ENCODE measurements at places on chromosomes 2 and 18.

DNA sequence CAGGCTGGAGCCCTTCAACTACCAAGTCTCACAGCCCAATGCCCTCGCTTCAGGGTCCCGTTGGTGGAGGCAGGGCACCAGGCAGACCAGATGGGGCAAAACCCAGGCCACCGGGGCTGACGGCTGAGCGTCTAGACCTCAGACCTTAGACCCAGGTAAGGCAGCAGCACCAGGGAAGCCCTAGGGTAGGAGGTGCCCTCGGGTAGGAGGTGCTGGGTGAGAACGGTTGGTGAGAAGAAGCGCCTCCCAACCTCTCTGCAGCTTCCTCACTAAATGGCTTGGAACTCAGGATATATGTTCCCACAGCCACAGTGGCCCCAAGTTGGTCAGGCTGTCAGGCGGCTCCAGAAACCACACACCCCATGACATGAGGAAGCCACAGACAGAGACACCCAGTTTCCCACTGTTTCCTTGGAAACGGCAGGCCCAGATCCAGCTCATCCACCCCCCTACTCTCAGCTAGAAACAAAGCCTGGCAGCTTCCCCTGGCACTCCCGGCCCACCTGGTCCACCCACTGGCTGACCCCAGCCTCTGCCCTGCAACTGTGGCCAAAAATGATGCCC is 13.1 kb upstream of the MLPH start:
- no peaks in the 10 kb centered on the region for H3K36me3 ChIP-seq
- no peak overlapping the region for H3K4me3 ChIP-seq
- H3K27me3 ChIP-seq, result no peaks in the 10 kb centered on the region

- no peaks in the 10 kb centered on the region for H3K4me1 ChIP-seq
- DNase-seq, result no peak
- no peaks in the 10 kb centered on the region for H3K27me3 ChIP-seq
- no peak overlapping the region for H3K4me3 ChIP-seq
- no peak overlapping the region for H3K27ac ChIP-seq
These were observed 639.3 kb downstream of the ADCYAP1 start for GRCh38 chr18:1544016-1544415.

DNA sequence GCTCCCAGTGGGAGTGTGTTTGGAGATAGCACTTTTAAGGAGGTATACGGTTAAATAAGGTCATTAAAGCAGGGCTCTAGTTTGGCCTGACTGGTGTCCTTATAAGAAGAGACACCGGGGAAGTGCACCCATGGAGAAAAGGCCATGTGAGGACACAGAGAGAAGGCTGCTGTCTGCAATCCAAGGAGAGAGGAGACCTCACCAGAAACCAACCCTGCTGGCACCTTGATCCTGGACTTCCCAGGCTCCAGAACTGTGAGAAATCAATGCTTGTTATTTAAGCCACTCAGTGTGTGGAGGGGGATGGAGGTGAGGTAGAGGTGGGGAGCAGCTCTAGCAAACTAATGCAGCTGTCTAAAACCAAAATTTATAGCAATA is 62.0 kb downstream of the RPL31 start:
- no peaks in the 10 kb centered on the region for H3K36me3 ChIP-seq
- no peak overlapping the region for H3K27ac ChIP-seq
- no peak overlapping the region for H3K4me3 ChIP-seq
- H3K4me1 ChIP-seq, result no peaks in the 10 kb centered on the region
- H3K27me3 ChIP-seq, result no peaks in the 10 kb centered on the region
- DNase-seq, result no peak

- no peaks in the 10 kb centered on the region for H3K36me3 ChIP-seq
- no peak for DNase-seq
- H3K27ac ChIP-seq, result no peak overlapping the region
- no peaks in the 10 kb centered on the region for H3K4me1 ChIP-seq
- H3K27me3 ChIP-seq, result no peaks in the 10 kb centered on the region
- no peak overlapping the region for H3K4me3 ChIP-seq
These were observed 78.0 kb upstream of the SH3BP4 start for GRCh38 chr2:234873828-234874173.

GRCh38 chr18:58572680-58573079 is 56.2 kb downstream of the ALPK2 start:
- no peaks in the 10 kb centered on the region for H3K27me3 ChIP-seq
- DNase-seq, result no peak
- no peak overlapping the region for H3K4me3 ChIP-seq
- no peaks in the 10 kb centered on the region for H3K36me3 ChIP-seq
- H3K27ac ChIP-seq, result no peak overlapping the region
- no peaks in the 10 kb centered on the region for H3K4me1 ChIP-seq

DNA sequence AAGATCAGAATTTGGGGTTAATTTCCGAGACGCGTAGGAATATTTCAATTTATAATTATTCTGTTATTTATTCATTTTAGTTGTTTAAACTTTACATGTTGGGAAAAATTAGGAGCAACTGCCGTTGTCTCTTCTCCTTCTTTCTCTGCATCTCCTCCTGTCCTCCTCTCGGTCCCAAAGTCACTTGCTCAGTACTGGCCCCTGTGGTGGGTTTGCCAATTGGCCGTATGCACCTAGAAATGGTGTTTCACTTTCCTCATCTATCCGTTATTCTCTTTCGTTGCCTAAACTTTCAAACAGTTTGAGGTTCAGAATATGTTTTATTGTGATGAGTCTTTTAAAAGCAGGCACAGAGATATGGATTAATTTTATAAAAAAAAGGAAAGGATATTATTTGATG is 517.9 kb downstream of the PLCL1 start:
- H3K4me1 ChIP-seq, result peaks cover 16% of the 10 kb centered on the region
- H3K27me3 ChIP-seq, result peaks cover 90% of the 10 kb centered on the region
- no peak overlapping the region for H3K4me3 ChIP-seq
- H3K36me3 ChIP-seq, result no peaks in the 10 kb centered on the region
- DNase-seq, result no peak

GRCh38 chr2:240372101-240372500 is 63.4 kb upstream of the GPC1 start:
- DNase-seq, result no peak
- H3K4me1 ChIP-seq, result no peaks in the 10 kb centered on the region
- no peak overlapping the region for H3K4me3 ChIP-seq

DNA sequence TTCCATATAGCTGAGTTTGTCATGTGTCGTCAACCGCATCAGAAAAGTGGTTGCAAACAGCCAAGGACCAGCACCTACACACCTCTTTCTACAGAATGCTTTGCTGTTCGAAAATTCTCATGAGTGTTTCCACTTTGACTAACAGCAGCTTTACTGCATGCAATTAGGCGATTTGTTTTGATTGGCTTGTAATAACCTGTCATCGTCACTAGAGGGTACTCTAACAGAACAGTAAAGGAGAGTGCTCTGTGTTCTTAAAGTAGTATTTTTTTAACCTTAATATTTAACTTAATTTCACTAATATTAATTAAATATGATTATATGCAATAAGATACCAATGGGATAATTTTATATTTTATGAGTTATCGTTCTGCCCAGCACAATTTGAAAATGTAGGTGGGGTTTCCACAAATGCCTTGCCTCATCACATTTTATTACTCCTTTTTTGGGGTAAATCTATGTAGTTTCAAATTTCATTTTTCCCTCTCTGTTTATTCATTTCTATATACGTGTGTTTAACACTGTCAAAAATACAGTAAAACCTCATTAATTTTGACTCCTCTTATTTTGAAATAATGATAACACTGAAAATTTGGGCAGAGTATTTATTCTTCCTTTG is 502.2 kb downstream of the NRXN1 start:
- H3K4me1 ChIP-seq, result no peaks in the 10 kb centered on the region
- H3K27me3 ChIP-seq, result no peaks in the 10 kb centered on the region
- H3K4me3 ChIP-seq, result no peak overlapping the region

- H3K4me3 ChIP-seq, result peak overlapping the region; percentile 85
- H3K4me1 ChIP-seq, result peaks cover 19% of the 10 kb centered on the region
- peak overlapping the region; percentile 75 for H3K27ac ChIP-seq
- peak; percentile 24 for DNase-seq
- no peaks in the 10 kb centered on the region for H3K27me3 ChIP-seq
These were observed 909 bp downstream of the TGFA start for GRCh38 chr2:70552501-70553333.

DNA sequence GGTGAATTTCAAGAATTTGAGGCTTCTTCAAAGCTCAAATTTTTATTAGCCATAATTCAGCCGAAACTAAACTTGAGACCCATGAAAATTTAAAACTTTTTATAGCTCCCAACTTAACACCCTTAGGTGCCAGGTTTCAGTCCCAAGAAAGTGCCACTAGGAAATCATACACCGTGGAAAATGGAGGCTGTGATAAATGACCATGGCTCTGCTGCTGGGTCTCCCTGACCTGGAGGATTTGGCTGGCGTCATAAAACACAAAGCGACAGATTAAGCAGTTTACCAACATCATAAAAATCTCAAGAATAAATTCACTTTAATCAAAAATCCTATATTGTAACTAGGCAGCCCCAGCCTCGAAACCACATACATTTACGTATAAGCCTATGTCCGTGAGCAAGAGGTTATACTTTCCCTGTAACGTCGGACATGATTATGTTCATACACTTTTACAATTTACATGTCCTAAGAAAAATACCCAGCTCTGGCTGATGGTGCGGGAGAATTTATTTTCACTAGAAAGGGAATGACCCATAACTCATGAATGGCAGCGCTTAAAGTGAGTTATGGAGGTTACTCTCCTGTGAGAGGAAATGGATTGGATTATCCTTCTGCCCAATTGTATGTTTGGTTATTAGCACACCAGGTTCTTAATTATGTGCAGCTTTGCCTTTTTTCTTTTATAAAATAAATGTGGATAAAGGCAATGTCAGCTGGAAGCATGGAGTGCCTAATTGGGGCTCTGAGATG is 329.4 kb downstream of the AGPS start:
- no peaks in the 10 kb centered on the region for H3K36me3 ChIP-seq
- H3K4me1 ChIP-seq, result no peaks in the 10 kb centered on the region
- H3K4me3 ChIP-seq, result no peak overlapping the region
- H3K27me3 ChIP-seq, result no peaks in the 10 kb centered on the region

DNA sequence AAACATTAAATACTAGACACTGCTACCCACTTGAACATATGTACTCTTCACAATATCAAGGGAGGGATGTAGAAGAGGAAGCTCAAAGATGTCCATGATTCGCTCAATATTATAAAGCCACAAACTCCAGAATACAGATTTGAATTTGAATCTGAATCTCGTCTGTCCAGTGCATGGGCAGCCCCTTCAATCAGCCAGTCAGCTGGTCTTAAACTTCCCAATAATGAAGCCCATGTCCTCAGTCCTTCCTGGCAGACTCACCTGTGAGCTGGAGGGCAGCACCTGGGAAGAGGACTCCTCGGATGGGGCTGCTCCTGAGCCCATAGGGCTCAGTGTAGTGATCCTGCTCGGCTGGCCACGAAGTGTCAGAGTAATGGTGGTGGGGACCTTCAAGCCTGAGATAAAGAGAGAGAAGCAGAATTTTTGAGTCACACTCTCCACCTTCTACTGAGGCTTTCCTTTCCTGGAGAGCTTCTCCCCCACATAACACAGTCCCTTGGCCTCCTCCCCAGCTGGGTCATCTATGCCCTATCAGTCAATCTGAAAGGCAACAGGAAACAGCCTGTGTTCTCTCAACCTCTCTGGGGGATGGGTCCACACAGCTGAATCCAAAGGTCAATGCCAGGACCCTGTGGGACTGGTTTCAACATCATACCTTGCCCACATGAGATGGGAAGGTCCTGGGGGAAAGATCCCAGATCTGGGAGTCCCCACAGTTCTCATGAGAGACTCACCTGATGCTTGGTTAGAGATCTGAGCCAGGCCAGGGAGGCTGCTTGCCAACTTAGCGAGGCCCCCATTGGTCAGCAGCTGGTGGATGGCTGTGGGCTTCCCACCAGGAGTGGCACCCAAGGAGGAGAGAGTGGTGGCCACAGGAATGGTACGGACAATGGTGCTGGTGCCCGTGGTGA is 36.5 kb downstream of the KANSL3 start:
- no peaks in the 10 kb centered on the region for H3K4me1 ChIP-seq
- H3K36me3 ChIP-seq, result peaks cover 4% of the 10 kb centered on the region
- DNase-seq, result no peak
- no peak overlapping the region for H3K27ac ChIP-seq
- no peak overlapping the region for H3K4me3 ChIP-seq

DNA sequence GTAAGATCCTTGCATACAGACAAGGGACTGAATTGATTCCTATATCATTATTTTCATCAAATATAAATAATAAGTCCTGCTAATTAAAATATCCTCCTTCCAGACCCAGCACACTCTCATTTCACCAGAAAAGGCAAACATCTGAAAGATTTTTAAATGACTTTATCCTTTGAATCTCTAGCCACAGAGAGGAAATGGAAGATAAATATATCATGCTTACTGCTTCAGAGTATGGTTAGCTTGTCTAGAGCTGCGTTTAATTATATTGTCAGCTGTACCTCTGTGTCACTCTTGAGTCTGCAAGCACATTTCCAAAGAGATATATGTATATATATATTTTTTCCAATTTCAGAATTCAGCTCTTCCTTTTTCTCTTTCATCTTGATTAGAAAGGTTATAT is 232.7 kb downstream of the TRIB2 start:
- no peak for DNase-seq
- H3K27me3 ChIP-seq, result no peaks in the 10 kb centered on the region
- H3K4me3 ChIP-seq, result no peak overlapping the region
- H3K27ac ChIP-seq, result no peak overlapping the region

- no peak for DNase-seq
- no peaks in the 10 kb centered on the region for H3K4me1 ChIP-seq
- H3K27me3 ChIP-seq, result no peaks in the 10 kb centered on the region
- no peak overlapping the region for H3K27ac ChIP-seq
These were observed 239.1 kb downstream of the ASXL3 start for GRCh38 chr18:33817096-33817495.

DNA sequence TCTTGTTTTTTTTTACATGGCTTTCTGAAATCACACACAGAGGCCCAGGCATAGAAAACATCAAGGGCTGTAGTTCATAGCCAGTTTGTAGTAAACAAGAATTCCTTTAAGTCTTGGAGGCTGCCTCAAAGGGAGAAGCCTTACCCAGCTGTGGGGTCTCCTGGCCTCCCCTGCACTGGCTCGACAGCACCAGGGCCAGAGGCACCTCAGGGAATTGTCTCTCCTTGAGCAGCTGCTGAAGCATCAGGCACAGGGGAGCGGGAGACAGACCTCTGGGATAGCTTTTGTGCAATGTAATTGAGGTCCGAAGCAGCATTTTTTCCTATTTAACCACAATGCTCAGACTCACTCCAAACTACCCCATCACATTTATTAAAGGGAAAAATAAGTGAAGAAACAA is 209.1 kb downstream of the HRH4 start:
- peaks cover 8% of the 10 kb centered on the region for H3K4me1 ChIP-seq
- H3K36me3 ChIP-seq, result no peaks in the 10 kb centered on the region
- no peak for DNase-seq
- no peak overlapping the region for H3K4me3 ChIP-seq
- no peak overlapping the region for H3K27ac ChIP-seq
- H3K27me3 ChIP-seq, result no peaks in the 10 kb centered on the region

DNA sequence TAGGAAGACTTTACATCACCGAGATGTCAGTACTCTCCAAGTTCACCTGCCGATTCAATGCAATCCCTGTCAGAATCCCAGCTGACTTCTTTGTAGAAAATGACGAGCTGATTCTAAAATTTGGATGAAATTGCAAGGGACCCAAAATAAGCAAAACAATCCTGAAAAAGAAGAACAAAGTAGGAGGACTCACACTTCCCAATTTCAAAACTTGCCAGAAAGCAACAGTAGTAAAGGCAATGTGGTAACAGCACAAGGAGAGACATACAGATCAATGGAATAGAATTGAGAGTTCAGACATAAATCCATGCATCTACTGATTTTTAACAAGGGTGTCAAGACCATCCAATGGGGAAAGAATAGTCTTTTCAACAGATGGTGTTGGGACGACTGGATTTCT is 52.2 kb downstream of the SMAD7 start:
- H3K27me3 ChIP-seq, result no peaks in the 10 kb centered on the region
- no peaks in the 10 kb centered on the region for H3K36me3 ChIP-seq
- H3K27ac ChIP-seq, result no peak overlapping the region
- no peak for DNase-seq
- H3K4me3 ChIP-seq, result no peak overlapping the region
